ENCODE measurements at places on chromosomes 11 and 22.

DNA sequence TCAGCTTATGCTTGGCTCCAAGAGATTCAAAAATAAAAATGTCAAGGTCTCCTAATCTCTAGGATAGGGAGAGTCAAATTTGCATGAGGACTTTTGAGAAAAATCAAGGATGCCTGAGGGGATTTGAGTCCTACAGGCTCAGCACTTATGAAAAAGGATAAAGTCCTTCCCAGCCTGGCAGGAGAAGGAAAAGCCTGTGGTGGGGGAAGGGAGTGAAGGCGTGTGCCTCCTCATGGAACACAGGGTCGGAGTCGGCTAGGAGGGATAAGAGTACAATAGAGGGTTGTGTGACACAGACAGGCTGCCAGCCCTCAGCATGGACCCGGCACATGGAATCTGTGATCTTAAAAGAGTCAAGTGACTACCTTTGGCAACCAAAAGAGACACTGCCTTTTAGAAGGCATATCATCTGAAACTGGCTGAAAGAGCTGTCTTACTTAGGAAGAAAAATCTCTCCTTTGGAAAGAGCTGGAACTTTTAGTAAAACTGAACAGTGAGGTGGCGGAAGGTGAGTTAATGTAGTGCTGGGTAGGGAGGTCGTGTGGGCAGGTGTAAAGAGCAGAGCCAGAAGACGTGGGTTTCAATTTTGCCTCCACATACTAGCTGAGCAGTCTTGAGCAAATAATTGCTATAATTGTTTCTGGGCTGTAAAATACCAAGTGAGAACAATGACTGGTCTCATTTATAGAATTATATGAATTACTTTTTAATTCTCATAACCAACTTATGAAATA lies 58.8 kb upstream of the RDX start:
- H3K4me1 ChIP-seq, result no peaks in the 10 kb centered on the region
- H3K36me3 ChIP-seq, result no peaks in the 10 kb centered on the region
- no peak overlapping the region for H3K4me3 ChIP-seq

- DNase-seq, result no peak
- no peaks in the 10 kb centered on the region for H3K27me3 ChIP-seq
- H3K27ac ChIP-seq, result peak overlapping the region; percentile 78
- peak overlapping the region; percentile 94 for H3K4me3 ChIP-seq
- H3K4me1 ChIP-seq, result peaks cover 49% of the 10 kb centered on the region
Measured at GRCh38 chr11:65855927-65856363, 2.0 kb downstream of the CFL1 start.

GRCh38 chr11:31782257-31782656 lies 28.9 kb downstream of the PAX6 start:
- no peaks in the 10 kb centered on the region for H3K4me1 ChIP-seq
- H3K27ac ChIP-seq, result no peak overlapping the region
- no peaks in the 10 kb centered on the region for H3K36me3 ChIP-seq
- no peak for DNase-seq

DNA sequence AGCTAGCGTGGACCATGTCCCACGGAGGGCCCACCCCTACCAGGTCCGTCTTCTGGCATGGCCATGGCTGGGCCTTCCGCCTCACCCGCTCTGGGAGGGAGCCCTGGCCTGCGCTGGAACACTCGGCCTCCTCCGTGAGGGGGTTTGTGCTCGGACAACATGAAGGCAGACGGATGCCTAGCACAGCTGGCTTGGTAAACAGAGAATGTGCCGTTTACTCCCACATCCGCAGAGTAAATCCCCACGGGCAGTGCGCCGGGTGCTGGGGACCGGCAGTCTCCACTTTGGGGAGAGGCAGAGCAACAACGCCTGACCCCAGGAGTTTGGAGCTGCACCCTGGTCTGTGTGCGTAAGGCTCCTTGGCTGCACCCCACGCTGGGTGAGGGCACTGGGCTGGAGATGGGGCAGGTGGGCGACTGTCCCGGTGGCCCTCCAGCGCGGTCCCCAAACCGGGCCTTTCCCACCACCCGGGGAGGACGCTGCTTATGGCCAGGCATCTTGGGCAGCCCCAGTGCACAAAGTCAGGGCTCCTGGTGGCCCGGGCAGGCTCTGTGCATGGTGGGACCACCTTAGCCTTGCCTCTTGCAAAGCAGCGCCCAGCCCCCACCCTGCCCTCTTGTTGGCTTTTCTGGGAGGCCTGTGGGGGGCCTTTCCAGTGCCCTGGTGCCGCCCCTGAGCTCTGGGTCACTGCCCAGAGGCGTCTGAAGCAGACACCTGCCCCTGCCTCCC lies 30.7 kb upstream of the MUC5AC start:
- H3K4me3 ChIP-seq, result no peak overlapping the region
- H3K4me1 ChIP-seq, result no peaks in the 10 kb centered on the region
- no peaks in the 10 kb centered on the region for H3K27me3 ChIP-seq
- H3K27ac ChIP-seq, result no peak overlapping the region
- no peak for DNase-seq
- no peaks in the 10 kb centered on the region for H3K36me3 ChIP-seq

DNA sequence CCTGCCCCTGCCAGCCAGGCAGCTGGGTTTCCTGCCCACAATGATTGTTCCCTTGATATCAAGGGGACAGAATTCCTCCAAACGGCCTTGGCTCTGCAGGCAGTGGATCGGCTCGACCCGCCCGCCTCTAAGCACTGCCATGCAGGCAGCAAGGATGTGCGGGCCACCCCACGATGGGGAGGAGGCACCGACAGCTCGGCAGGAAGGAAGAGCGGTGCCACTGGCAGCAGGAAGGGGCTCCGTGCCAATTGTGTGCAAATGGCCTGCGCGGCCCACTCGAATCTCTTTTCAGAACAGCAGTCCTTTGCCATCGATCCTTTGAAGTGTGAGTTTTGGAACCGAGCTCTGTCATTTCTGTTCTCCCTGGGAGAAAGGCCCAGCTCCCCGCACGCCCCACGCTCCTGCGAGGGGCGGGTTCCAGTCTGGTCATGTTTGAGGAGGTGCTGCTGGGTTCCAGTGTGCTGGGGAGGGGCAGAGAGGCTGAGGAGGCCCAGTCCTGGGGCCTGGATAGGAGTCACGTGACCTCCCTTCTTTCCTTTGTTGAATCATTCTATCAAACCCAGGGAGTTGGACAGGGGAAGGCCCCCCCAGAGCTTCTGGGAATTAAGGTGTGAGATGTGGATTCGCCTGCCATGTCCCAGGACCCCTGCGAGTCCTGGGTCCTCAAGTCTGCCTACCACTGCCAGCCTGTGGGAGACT lies 406.0 kb downstream of the CTTN start:
- H3K27me3 ChIP-seq, result no peaks in the 10 kb centered on the region
- H3K4me1 ChIP-seq, result no peaks in the 10 kb centered on the region
- H3K4me3 ChIP-seq, result no peak overlapping the region
- DNase-seq, result no peak
- H3K27ac ChIP-seq, result no peak overlapping the region
- H3K36me3 ChIP-seq, result no peaks in the 10 kb centered on the region

DNA sequence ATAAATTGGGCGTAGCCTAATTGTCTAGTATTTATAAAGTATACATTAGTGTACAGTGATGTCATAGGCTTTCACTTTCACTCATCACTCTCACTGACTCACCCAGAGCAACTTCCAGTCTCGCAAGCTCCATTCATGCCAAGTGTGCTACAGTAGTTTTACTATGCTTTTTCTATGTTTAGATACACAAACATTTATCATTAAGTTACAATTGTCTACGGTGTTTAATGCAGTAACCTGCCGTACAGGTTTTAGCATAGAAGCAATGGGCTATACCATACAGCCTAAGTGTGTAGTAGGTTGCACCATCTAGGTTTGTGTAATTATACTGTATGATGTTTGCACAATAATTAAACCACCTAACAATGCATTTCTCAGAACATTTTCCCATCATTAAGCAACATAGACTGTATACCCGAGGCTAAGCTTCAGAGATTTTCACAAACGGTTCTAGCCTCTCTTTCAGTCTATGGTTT lies 17.5 kb downstream of the OR9G1 start:
- no peak overlapping the region for H3K27ac ChIP-seq
- no peaks in the 10 kb centered on the region for H3K27me3 ChIP-seq
- no peaks in the 10 kb centered on the region for H3K36me3 ChIP-seq
- H3K4me3 ChIP-seq, result no peak overlapping the region
- no peak for DNase-seq

DNA sequence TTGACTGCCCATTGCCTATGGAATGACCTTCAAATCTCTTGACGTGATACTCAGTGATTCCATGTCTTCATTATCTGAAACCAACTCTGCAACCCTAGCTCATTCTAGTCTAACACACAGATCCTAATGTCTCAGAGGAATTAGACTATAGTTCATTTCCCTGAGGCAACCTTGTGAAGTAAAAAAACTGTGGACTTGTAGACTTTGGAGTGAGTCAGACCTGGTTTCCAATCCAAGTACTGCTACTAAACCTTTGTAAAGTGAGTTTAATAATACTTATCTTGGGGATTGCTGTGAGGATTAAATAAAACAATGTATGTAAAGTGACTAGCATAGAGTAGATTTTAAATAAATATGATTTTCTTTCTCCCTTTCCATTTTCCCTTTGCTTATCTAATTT lies 226.1 kb downstream of the BLID start:
- H3K4me1 ChIP-seq, result no peaks in the 10 kb centered on the region
- H3K27me3 ChIP-seq, result no peaks in the 10 kb centered on the region
- no peak for DNase-seq
- H3K36me3 ChIP-seq, result no peaks in the 10 kb centered on the region
- H3K27ac ChIP-seq, result no peak overlapping the region

GRCh38 chr11:116287866-116288265 lies 484.9 kb downstream of the BUD13 start:
- no peaks in the 10 kb centered on the region for H3K27me3 ChIP-seq
- no peak overlapping the region for H3K4me3 ChIP-seq
- no peak for DNase-seq
- no peaks in the 10 kb centered on the region for H3K36me3 ChIP-seq
- no peaks in the 10 kb centered on the region for H3K4me1 ChIP-seq
- no peak overlapping the region for H3K27ac ChIP-seq

- H3K4me3 ChIP-seq, result no peak overlapping the region
- DNase-seq, result no peak
- H3K36me3 ChIP-seq, result no peaks in the 10 kb centered on the region
- no peaks in the 10 kb centered on the region for H3K27me3 ChIP-seq
- H3K27ac ChIP-seq, result no peak overlapping the region
Measured at GRCh38 chr11:76512851-76513653, 68.2 kb downstream of the EMSY start.

DNA sequence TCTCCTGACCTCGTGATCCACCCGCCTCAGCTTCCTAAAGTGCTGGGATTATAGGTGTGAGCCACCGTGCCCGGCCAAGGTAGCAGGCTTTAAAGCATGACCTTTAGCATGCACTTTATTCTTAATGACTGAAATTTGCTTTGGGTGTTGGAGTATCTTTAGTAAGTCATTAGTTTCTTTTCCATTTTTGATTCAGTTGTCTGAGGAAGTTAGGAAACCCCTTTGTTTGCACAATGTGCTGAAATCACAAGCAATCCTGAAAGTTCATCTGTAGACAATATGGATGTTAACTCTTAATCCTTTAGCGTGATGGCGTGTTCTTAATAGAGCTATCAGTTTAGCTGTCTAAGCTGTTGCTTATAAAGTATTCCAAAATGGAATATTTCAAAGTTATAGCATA lies 16.8 kb downstream of the SDHD start:
- no peaks in the 10 kb centered on the region for H3K36me3 ChIP-seq
- DNase-seq, result no peak
- no peak overlapping the region for H3K4me3 ChIP-seq
- H3K27me3 ChIP-seq, result no peaks in the 10 kb centered on the region

DNA sequence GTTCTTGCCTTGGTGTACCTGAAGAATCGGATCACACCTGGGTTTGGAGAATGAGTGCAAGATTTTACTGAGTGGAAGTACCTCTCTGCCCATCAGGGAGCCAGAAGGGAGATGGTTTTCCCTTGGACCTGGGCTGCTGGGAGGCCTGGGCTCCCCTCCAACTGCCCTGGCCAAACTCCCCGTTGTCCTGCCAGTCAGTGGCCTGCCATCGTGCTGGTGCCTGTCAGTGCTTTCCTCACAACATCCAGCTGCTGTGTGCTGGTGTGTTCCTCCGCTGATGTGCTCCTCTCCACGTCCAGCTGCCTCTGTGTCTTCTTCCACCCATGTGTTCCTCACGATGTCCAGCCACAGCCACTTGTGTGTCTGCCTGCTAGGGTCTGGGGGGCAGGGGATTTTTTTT lies 87.9 kb upstream of the CLPB start:
- no peaks in the 10 kb centered on the region for H3K27me3 ChIP-seq
- H3K36me3 ChIP-seq, result no peaks in the 10 kb centered on the region
- H3K27ac ChIP-seq, result no peak overlapping the region
- peaks cover 22% of the 10 kb centered on the region for H3K4me1 ChIP-seq

- H3K4me3 ChIP-seq, result no peak overlapping the region
- no peaks in the 10 kb centered on the region for H3K27me3 ChIP-seq
- no peaks in the 10 kb centered on the region for H3K36me3 ChIP-seq
- H3K27ac ChIP-seq, result no peak overlapping the region
Measured at GRCh38 chr22:46099740-46100139, 50.6 kb upstream of the PPARA start.

DNA sequence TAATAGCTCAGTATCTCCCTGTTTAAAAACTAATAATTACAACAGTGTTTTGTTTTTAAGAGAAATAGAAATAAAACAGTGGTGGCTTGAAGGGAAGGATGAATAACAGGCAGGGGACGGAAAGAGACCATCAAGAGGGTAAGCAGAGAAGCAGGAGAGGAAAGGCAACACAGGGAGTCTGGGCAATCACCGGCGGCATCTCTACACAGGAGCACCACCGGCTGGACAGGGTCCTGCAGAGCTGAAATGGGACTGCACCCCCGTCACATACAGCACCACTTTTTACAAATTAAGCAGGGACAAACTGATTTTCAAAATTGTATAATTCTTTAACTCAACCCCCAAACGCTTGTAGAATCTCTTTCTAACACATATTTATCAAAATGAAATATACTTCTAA lies 18.4 kb downstream of the PHF21A start:
- peaks cover 20% of the 10 kb centered on the region for H3K4me1 ChIP-seq
- no peak overlapping the region for H3K27ac ChIP-seq
- H3K4me3 ChIP-seq, result no peak overlapping the region
- H3K27me3 ChIP-seq, result no peaks in the 10 kb centered on the region

DNA sequence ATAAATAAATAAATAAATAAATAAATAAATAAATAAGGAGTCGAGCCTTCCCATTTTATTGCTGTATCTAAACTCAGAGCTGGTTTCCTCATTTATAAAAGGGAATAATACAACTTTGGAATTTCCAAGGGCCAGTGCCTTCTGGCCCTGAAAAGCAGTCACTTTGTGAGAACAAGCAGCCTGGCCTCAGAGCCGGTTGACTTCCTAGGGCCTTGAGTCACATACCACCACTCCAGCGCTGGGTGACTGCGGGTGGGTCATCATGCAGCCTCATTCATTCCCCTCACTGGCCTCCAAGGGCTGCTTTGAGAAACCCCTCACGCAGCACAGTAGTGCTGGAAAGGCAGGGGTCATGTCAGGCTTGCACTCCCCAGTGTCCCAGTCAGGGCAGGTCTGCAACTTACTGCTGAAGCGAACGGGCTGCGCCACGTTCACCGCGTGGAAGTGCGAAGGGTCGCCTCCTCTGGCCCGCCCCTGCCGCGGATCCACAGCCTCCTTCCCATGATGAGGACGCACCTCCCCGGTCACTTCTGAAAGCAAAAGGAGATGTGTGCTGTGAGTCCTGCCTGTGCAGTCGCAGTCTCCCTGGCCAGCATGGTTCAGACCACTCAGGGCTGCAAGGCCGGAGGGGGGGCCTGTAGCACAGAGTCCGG lies 54.4 kb downstream of the DGCR2 start:
- H3K4me3 ChIP-seq, result no peak overlapping the region
- peaks cover 60% of the 10 kb centered on the region for H3K36me3 ChIP-seq
- H3K4me1 ChIP-seq, result no peaks in the 10 kb centered on the region
- DNase-seq, result no peak
- H3K27me3 ChIP-seq, result no peaks in the 10 kb centered on the region
- H3K27ac ChIP-seq, result no peak overlapping the region

- H3K4me1 ChIP-seq, result peaks cover 13% of the 10 kb centered on the region
- H3K27me3 ChIP-seq, result no peaks in the 10 kb centered on the region
- H3K4me3 ChIP-seq, result no peak overlapping the region
- DNase-seq, result no peak
- no peaks in the 10 kb centered on the region for H3K36me3 ChIP-seq
Measured at GRCh38 chr11:11173316-11174025, 179.6 kb downstream of the CSNK2A3 start.
